A673 (cell line): ENCODE measurements at places on chromosomes 12 and 14.

DNA sequence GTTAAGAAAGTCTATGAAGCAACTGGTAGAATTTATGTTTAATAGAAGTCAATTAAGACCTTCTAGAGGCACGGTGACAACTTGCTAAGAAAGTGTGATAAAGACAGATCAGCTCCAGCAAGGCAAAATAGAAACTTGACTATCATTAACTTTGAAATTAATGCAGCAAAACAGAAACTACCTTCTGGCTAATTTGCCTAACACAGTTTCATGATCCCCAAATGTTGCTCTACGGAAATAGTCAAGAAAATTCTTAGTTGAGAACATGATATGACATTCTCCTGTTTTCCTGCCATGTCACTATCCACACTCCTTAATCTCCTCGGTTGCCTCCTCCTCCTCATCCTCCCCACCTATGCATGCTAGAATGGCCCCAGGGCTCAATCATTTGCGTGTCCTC is 4.2 kb downstream of the DENND5B start:
- DNase-seq: no peak

GRCh38 chr12:45458238-45458637 is 242.3 kb downstream of the ANO6 start:
- no peak for DNase-seq

- DNase-seq: peak; percentile 35
Measured at GRCh38 chr12:22974865-22975264, 349.9 kb downstream of the ETNK1 start.

DNA sequence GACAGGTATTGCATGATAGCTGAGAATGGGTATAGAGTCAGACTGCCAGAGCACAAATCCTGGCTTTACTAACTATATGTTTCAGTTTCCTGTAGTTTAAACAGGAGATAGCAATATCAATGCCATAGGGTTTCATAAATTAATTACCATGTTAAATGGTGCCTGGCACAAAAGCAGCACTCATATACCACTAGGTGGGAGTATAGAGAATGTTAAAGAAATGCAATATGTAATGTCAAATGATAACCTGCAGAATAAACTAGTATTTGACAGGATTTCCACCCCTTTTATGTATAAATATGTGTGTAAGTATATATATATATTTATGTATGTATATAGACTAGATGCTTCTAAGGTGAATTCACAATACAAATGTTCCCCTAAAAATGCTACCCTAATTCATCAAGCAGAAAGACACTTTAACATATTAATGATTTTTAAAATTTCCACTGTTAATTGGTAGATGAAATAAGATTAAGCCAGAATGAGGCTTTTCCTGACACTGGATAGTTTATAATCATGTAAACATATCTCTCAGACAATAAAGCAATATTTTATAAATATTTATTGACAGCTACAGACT is 8.6 kb downstream of the WDR89 start:
- peak; percentile 55 for DNase-seq
